Chondrocyte (in vitro differentiated cells): ENCODE measurements at places on chromosomes 1 and 21. TPM values are rescaled to one million over a fixed set of nuclear protein-coding genes. Genes with fewer than 3 reads are reported as not detected.

The FOXD2 gene
- 0.90 to 1.0 TPM (median 1.0 TPM) in 3 replicates for total RNA-seq

The PEX14 gene
- 16.0 to 17.8 TPM (median 17.4 TPM) in 3 replicates for total RNA-seq

The LRRC53 gene
- not detected in 3 replicates for total RNA-seq

The MAP3K21 gene
- total RNA-seq, result 0.17 to 0.25 TPM (median 0.18 TPM) in 3 replicates

The MIXL1 gene
- total RNA-seq, result 0.17 TPM in 1 of 3 replicates, not detected in the others

The PALMD gene
- total RNA-seq, result 6.2 to 16.5 TPM (median 6.9 TPM) in 3 replicates

The ATP6V1G3 gene
- total RNA-seq, result not detected in 3 replicates

DNA sequence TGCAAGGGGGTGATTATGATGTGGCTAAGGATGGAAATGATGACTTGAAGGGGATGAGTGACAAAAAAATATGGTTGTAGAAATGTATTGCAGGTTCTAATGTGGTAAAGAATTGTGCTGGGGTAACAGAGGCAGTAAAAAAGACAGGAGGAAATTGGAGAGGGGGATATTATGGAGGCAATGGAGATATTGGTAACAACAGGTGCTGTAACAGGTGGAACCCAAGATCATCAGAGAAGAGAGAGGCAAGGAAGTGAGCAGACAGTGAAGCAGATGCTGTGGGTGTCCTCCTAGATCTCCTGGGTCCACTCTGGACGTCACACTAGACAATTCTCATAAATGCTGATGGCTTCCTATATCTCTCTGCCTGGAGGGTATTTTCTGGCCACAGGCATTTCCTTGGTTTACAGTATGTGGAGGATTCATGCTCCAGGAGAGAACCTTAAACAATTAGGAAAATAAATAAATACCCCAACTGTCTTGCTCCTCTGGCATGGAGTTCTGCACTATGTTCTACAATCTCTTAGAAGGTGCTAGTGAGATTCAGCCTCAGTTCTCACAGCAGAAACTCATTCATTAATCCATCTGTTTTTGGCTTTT is 620.3 kb upstream of the PLXNA2 start:
- peaks cover 22% of the 10 kb centered on the region for H3K27me3 ChIP-seq
- no peak overlapping the region for H3K4me3 ChIP-seq
- no peak for DNase-seq
- H3K27ac ChIP-seq, result no peak overlapping the region
- H3K36me3 ChIP-seq, result peaks cover 2% of the 10 kb centered on the region
- H3K4me1 ChIP-seq, result peaks cover 8% of the 10 kb centered on the region

DNA sequence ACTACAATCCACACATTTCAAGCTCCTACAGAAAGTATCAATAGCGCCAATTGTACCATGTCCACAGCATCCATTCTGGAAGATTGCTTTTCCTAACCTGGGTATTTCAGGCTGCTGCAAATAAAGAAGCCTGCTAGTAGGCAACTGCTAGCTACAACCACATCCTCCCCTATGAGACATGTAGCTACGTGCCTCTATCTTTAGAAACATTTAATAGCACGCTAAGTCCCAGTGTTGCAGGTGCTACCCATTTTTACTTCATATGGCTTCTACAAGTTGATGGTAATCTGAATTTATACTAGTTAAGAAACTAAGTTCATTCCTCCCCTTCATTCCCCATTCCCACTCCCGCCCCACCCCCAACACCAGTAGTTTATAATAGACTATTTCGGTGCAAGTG is 7.4 kb upstream of the AMPD1 start:
- H3K27me3 ChIP-seq, result no peaks in the 10 kb centered on the region
- H3K4me1 ChIP-seq, result peaks cover 11% of the 10 kb centered on the region
- H3K4me3 ChIP-seq, result no peak overlapping the region
- no peak for DNase-seq

DNA sequence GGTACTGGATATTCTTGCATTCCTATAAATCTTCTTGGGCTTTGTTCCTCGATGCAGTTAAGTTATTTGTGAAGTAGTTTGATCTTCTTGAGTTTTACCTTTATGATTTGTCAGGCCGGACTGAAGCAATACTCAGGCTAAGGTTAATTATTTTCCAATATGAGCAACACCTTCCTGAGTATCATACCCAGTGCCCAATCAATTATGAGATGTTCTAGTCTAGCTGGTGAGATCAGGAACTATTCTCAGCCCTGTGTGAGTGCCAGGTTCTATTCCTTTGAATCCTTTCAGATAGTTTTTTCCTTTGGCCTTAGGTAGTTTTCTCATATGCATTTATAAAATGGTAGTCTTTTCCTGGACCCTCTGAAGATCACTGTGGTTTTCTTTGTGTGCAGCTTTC is 92.5 kb downstream of the SCMH1 start:
- no peaks in the 10 kb centered on the region for H3K27me3 ChIP-seq
- no peak overlapping the region for H3K27ac ChIP-seq
- peaks cover 16% of the 10 kb centered on the region for H3K4me1 ChIP-seq
- H3K36me3 ChIP-seq, result peaks cover 9% of the 10 kb centered on the region
- DNase-seq, result no peak

DNA sequence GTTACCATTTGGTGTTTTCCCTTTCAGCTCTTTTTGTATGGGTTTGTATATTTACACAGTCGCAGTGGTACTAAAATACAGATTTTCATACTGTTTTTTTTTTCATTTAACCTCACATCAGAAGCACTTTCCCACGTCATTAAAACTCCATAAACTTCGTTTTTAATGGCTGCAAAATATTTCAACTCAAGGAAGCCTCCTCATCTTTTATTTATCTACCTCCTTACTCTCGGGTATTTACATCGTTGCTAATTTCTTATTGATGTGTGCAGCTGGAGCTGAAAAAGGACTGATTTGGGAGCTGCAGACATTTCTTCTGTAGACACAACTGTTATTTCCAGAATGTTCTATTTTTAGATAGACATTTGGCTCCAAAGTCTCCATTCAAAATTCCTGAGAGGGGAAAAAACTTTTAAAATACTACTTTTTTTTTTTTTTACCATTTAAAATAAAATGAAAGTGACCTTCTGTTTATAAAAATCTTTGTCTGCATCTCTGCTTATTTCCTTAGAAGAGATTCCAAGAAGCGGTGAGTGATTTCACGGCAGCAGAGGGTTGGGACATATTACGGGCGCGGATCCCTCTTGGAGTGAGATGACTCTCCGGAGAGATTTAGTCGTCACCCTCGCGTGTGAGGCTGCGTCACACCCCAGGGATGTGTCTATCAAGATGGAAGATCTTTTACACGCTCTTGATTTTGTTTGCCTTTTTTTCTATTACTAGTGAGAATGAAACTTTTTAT is 10.1 kb downstream of the RUNX3 start:
- peaks cover 5% of the 10 kb centered on the region for H3K27me3 ChIP-seq
- no peak overlapping the region for H3K4me3 ChIP-seq

- H3K27ac ChIP-seq, result no peak overlapping the region
- no peaks in the 10 kb centered on the region for H3K27me3 ChIP-seq
- no peaks in the 10 kb centered on the region for H3K4me1 ChIP-seq
- H3K4me3 ChIP-seq, result no peak overlapping the region
- H3K36me3 ChIP-seq, result peaks cover 26% of the 10 kb centered on the region
Measured at GRCh38 chr1:95249916-95250315, 15.9 kb downstream of the RWDD3 start.
